ENCODE measurements at places on chromosomes 3 and 15.

DNA sequence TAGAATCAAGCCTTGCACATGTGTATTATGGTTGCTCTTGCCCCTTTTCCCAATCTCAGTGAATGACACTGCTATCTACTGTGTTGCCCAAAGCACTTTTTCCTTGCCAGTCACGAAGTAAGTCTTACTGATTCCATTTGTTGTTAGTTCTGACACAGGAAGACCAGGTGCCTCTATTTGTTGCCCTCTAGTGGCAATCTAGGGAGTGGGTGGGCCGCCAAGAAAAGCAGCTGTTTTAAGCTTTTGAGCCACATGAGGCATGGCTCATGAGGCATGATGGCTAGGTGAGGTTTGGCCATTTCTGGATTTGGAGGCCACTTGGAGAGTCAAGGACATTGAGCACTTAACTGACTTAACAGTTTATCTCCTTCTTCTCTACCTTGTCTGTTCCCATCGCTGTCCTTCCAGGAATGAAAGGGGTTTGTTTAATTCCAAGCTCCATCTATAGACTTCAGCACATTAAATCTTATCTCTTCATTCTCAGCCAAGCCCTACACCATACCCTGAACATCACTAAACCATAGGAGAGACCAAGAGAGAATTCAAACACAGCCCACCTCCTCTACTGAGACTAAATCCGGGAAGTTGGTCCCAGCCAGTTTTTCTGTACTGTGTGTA, 103.1 kb downstream of the HCN4 start:
- DNase-seq, result peak; percentile 26

DNA sequence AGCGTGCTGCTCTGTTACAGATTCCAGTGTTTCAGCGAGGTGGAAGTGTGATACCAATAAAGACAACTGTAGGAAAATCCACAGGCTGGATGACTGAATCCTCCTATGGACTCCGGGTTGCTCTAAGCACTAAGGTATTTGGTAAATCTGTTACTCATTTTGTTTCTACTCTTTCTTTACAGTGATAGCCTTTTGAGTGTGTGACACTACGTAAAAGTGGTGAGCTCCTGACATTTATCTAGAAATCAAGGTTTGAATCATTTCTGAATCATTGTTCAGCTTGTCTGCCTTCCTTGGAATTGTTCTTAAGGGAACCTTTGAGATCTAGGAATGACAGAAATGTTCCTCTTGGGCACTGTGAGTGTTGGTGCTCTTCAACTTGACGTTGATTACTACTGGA, 11.2 kb upstream of the CAPN3 start:
- DNase-seq, result no peak

GRCh38 chr15:74203914-74204431, 1.4 kb upstream of the STRA6 start:
- DNase-seq, result peak; percentile 38

- no peak for DNase-seq
Measured at GRCh38 chr3:23071296-23071695, 131.8 kb upstream of the UBE2E2 start.

DNA sequence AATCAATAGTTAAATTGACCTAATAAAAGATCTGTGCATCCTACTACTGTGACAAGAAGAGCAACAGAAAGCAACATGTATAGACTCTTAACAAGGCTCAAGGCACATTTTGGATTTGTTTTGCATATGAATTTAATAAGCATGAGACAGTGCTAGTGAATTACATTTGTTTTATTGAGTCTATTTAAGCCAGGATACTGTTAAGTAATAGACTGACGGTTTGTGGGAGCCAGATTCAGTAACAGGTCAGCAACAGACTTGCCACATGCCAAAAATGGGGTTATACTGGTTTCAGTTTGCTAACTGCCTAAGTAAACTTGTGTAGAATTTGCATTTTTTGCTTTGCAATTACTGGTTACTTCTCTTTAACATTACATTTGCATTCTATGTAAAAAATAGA, 54.0 kb downstream of the MBNL1 start:
- DNase-seq, result no peak

DNA sequence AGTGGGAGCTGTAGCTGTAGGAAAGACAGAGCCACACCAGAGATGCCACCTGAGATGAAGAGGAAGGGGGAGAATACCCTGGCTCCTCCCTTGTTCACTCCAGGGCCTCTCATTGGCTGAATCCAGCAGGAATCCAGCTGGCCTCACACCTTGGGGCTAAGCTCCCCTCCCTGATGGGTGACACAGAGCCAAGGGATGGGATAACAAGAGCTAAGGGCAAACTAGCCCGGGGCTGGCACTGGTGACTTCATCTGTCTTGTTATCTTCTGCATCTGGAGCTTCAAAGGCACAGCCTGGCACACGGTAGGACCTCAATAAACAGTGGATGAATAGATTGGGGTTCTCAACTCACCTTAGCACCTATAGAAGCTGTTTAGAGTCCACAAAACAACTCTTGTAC, 13.8 kb upstream of the GATA2 start:
- DNase-seq, result no peak

GRCh38 chr3:62955126-62955525, 79.9 kb upstream of the CADPS start:
- no peak for DNase-seq

- no peak for DNase-seq
Measured at GRCh38 chr15:78047761-78048627, 29.5 kb downstream of the TBC1D2B start.

- no peak for DNase-seq
Measured at GRCh38 chr3:61824553-61825135, 263.3 kb downstream of the PTPRG start.

DNA sequence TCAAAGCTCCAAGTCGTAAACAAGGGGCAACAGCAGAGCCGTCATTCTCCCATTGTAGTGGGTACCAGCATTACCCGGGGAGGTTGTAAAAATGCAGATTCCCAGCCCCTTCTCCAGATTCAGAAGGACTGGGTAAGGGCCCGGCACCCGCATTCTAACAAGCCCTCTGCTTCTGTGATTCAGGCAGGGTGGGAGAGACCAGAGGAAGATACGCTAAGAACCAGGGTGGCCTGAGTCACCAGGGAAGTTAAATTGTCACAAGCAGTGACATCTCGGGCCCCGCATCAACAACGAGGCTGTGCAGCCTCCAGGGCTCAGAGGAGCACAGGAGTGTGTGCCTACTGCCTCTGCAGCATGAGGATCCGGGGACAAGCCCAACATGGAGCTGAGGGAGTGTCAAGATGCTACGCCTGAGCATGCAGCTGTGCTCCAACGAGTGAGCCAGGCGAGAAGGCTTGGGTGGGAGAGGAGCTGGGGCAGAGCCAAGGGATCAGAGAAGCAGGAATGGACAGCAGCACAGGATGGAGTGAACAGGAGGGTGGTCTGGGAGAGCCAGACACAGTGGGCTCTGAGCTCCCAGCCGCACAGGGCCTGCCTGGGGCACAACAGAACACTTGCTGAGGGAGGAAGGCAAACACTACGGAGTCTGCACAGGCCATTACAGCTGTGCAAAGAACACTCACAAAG, 68.5 kb downstream of the CPN2 start:
- no peak for DNase-seq

DNA sequence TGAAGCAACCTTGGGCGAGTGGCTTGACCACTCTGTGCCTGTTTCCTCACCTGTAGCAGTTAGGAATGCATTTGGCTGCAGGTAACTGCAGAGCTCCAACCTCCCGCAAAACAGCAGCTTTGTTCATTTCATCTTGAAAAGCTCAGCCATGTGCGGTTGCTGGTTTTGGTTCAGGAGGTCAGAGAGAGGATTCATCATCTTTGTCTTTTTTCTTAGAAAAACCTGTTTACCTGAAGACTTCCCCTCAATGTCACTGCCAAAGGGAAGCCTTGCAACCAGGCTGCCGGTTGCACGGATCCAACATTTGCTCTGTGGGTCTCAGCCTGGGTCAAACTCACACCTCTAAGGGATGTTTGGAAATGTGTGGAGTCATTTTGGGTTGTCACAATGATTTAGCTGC, 16.4 kb upstream of the FURIN start:
- DNase-seq, result no peak

DNA sequence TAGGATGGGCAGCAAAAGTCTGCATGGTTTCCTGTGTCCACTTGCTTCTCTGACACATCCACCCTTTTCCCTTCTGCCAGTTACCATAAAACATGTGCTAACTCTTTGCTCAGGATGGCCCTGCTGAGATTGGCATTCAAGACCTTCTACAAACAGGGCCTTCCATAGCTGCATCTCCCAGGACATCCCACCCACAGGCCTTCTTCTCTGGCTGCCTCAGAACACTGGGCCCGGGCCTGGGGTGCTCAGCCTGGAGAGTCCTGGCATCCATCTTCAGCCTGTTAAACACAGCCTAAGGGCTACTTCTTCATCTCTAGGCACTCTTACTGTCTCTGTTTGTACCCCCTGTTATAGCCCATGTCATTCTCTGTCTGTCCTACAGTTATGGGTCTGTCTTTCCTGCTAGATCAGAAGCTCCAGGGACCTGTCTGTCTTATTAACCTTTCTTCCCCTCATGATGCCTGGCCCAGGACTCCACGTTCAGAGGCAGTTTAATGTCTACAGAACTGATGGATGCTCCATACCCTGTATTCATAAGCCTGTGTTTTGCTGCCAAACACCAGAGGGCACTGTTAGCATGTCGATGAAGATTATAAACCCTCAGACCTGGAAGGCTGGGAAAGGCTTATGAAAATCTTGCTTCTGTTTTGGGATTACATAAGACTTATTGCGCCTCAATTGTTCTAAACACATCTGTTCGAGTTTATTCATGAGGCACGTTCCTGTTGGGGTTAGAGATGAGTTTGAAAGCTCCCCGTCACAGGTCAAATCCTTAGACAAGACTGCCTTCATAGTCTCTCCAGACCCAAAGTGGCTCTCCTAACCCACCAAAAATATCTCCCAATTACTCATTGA, 16.5 kb downstream of the SEMA3G start:
- peak; percentile 31 for DNase-seq

- DNase-seq, result no peak
Measured at GRCh38 chr3:177089110-177089509, 108.2 kb downstream of the TBL1XR1 start.

GRCh38 chr3:59456852-59457485, 407.1 kb upstream of the CFAP20DC start:
- DNase-seq, result no peak

DNA sequence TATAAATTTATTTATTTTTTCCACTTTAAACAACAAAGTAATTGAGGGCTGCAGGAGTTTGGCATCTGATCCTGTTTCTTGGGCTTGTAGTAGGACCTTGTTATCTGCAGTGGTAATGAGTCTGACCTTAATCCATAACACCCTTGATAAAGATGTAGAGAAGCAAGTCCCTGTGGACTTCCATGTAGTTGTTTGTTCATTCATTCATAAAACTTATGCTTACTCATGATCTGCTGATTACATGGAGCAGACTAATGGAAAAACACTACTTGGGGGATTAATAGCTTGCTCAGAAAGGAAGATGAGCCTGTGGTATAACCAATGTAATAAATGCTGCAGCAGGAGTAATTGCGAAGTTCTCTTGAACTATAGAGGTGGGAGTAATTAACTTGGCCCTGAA, 271.5 kb upstream of the TBL1XR1 start:
- DNase-seq, result no peak

DNA sequence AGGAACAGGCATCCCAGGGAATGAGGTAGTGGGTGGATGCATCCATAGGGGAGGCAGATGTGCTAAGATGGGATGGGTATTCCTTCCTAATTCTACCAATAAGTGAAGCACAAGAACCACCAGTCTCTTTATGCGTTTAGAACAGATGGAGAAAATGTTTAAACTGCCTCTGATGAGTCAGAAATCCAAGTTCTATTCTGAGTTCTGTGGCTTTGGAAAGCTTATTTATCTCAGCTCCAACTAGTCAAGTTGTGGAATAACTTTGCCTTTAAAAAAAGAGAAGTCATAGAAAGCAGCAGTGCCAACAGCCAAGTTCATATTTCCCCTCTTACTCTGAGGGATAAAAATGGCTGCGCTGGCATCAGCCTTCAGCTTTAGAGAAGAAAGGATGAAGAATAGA, 761.7 kb downstream of the IGSF11 start:
- DNase-seq, result no peak

GRCh38 chr3:12658593-12659058, 5.3 kb downstream of the RAF1 start:
- no peak for DNase-seq

- no peak for DNase-seq
Measured at GRCh38 chr3:32945136-32945535, 6.3 kb upstream of the CCR4 start.

GRCh38 chr3:101066711-101067129, 73.5 kb upstream of the ABI3BP start:
- no peak for DNase-seq

- DNase-seq, result no peak
Measured at GRCh38 chr3:192079098-192079497, 618.1 kb downstream of the PYDC2 start.

- no peak for DNase-seq
Measured at GRCh38 chr3:20055020-20055775, 15.0 kb downstream of the KAT2B start.

DNA sequence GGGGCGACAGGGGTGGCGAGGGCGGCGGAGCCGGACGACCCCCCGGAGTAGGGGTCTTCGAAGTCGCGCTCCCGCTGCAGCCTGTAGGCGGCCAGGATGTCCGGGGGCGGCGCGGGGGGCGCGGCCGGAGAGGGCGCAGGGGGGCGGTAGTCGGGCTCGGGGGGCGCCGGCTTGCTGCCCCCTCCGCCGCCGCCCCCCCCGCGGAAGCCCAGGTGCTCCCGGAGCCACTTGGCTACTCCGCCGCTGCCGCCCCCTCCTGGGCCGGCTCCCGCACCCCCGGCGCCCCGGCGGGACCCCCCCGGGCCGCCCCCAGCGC, 230 bp downstream of the SHF start:
- DNase-seq, result no peak

- no peak for DNase-seq
Measured at GRCh38 chr3:146747051-146747450, 141.9 kb upstream of the PLSCR5 start.

DNA sequence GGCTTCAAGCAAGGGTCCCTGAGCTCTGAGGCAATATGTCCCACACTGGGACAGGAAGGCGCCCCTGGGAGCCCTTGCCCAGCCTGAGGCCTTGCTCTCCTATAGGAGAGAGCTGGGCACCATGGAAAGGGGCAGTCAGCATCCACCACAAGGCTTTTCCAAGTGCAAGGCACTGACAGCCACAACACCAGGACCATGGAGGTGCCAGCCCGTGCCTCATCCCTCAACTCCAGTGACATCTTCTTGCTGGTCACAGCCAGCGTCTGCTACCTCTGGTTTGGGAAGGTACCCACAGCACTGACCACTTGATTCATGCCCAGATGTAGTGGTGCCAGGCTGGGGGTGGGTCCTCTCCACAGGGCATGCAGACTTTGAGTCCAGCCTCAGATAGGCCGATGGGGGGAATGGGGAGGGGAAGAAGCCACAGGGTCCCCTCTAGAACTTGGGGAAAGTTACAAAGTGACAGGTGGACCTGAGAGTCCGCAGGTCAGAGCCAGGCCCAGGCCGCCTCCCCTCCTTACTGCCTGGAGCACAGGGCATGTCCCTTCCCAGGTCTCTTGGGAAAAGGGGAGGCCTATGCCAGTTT, 11.8 kb downstream of the VILL start:
- DNase-seq, result no peak

Data from NCI-H1436 (cell line).